ENCODE measurements at places on chromosomes 2 and 18.
A peak's percentile ranks its signal among the peaks of the same experiment; 100 is the strongest.

GRCh38 chr2:180184506-180184905, 177.4 kb upstream of the CWC22 start:
- DNase-seq: no peak

- DNase-seq: no peak
Measured at GRCh38 chr2:34991508-34992274, 1363.9 kb upstream of the CRIM1 start.

GRCh38 chr2:235945608-235946140, 222.5 kb downstream of the GBX2 start:
- no peak for DNase-seq

- no peak for DNase-seq
Measured at GRCh38 chr2:132627536-132627935, 42.5 kb downstream of the LYPD1 start.

GRCh38 chr2:135620198-135620597, 88.9 kb downstream of the R3HDM1 start:
- no peak for DNase-seq

GRCh38 chr2:68303033-68303901, 16.5 kb downstream of the CNRIP1 start:
- no peak for DNase-seq

DNA sequence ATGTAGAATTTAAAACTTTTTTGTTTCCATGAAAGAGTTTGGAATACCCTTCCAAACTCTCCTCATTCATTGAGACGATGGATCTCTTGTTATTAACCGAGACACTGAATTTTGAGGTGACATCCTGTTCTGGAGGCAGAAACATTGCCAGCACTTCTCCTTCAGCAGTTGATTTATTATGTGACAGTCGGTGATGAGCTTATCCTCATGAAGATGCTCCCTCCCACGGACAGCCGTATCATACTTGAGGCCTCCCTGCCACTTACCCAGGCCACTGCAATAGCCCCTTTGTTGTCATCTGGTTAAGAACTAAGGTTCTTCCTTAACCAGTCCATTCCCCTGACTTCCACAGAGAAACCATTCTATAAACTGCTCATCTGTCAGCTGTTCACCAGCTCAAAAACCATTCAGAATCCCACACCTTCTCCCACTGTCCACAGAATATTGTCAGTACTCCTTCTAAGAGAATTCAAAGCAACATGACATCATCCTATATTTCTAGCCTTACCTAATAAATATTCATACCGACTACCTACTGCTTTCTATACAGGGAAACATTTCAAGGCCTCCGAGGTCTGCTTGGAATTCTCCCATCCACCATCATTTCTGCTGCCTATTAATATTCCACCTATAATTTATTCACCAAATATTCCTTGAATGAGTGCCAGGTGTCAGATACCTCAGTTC, 139.0 kb upstream of the TRIB2 start:
- no peak for DNase-seq

- DNase-seq: peak; percentile 16
Measured at GRCh38 chr2:35410431-35411061, 945.0 kb upstream of the CRIM1 start.

- no peak for DNase-seq
Measured at GRCh38 chr18:23067236-23067635, 68.0 kb upstream of the CABLES1 start.

- DNase-seq: no peak
Measured at GRCh38 chr2:236177604-236177966, 9.4 kb upstream of the GBX2 start.

- DNase-seq: no peak
Measured at GRCh38 chr2:136052369-136053362, 65.3 kb downstream of the CXCR4 start.

GRCh38 chr2:121955872-121956271, 200.4 kb downstream of the TSN start:
- no peak for DNase-seq

DNA sequence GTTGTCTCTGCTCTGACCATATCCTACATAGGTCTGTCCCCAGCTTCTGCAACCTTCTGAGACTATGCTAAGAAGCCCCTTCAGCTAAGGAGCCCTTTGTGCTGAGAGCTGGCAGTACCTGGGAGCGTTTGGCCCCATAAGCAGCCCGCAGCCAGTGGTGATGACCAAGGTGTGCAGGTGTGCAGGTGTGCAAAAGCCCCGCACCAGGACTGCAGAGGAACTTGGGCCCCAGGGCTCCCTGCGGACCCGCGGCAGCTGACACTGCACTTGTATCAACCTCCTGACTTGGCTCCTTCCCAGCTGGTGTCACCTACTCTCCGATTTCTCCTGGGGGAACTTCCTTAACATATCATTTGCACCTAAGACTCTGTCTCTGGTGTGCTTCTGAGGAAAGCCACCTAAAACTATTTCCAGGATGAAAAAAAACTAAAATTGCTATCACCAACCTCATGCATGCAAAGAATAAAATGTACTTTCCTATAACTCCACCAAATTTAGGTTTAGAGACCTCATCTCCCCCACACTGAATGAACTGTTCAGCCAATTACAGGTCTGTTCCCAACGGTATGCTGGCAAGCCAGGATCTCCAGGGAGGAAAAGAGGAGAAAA, 16.1 kb upstream of the GNAL start:
- no peak for DNase-seq

DNA sequence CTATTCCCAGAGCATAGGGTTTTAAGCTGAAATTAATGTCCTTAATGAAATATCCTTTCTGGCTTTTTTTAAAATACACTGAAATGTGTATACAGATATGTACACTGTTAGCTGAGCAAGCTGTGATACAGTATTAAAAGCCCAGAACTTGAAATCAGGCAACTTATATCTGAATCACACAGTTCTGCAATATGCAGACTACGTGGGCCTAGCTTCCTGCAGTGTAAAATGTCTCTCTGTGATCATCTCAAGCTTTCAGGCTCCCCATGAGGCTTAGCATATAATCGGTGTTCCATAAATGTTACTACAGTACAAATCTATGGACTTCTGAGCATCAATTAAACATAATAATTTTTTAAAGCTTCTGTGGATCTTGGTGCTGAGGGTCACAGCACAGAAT, 8.2 kb downstream of the FBXO15 start:
- DNase-seq: no peak

GRCh38 chr2:212535996-212536816, 2.4 kb downstream of the ERBB4 start:
- DNase-seq: no peak

- no peak for DNase-seq
Measured at GRCh38 chr2:231592636-231593145, at the start of gene TEX44. Gene TEX44 (plus strand): TSS chr2:231592864. CDS start chr2:231592952, 88 bp downstream.

DNA sequence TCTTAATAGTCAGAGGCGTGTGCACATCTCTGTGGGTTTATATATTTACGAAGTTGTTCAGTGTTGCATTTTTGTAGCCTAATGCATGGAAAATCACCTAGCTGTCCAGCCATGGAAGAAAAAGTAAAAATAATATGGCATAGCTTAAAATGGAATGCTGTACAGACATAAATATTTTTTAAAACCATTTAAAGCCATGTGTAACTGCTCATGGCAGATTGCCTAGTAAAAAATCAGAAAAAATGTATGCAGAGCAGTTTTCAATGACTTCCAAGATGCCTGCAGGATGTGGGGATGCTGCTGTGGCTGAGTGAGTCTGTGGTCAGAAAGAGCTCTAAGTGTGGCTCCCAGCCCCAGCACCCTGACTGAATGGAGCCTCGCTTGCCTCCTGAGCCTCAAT, 64.8 kb upstream of the ALKAL2 start:
- no peak for DNase-seq

- DNase-seq: no peak
Measured at GRCh38 chr2:232316461-232317330, 61.9 kb upstream of the ALPP start.

DNA sequence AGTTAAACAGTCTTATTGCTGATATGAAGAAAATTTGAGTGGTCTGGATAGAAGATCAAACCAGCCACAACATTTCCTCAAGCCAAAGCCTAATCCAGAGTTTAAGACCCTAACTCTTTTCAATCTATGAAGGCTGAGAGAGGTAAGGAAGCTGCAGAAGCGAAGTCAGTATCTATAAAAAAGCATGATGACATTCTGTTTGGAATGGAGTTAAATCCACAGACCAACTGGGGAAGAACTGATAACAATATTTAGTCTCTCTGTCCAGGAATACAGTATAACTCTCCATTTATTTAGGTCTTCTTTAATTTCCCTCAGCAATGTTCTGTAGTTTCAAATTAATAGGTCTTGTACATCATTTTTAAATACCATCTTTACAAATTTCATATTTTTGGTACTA, 16.0 kb downstream of the PIGN start:
- no peak for DNase-seq

DNA sequence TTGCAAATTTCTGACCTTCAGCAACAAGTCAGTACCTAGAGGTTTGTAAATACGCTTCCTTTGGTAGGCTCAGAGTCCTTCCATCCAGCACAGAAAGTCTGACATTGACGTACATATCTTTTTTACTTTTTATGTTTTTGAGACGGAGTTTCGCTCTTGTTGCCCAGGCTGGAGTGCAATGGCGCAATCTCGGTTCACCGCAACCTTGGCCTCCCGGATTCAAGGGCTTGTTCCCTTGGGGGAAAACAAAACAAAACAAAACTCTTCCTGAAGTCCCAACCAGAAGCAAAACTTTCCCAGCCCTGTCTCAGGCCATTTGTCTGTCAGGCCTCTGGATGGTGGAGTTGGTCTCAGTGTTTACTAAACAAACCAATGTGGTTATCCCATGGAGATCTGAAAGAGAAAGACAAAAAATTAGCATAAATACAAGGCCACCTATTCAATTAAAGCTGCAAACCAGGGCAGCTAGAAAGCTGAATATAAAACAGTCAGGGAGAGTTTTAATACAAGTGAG, 29.6 kb upstream of the ATL2 start:
- no peak for DNase-seq

DNA sequence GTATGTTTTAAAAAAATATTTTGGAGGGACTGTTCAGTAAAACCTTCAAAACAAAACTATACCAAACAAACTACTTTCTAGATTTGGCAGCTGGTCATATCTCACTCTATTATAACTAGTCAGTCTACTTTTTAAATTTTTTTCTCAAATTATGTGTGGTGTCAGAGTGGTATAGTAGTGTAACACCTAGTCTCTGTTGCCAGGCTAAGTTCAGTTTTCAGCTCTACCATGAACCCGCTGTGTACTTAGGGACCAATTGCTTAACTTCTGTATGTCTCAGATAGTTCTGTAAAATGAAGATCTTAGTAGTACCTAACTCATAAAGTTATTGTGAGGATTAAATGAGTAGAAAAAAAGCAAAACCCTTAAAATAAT, 54.3 kb downstream of the GPD2 start:
- no peak for DNase-seq

- no peak for DNase-seq
Measured at GRCh38 chr2:135840601-135841000, 3.6 kb upstream of the LCT start.

DNA sequence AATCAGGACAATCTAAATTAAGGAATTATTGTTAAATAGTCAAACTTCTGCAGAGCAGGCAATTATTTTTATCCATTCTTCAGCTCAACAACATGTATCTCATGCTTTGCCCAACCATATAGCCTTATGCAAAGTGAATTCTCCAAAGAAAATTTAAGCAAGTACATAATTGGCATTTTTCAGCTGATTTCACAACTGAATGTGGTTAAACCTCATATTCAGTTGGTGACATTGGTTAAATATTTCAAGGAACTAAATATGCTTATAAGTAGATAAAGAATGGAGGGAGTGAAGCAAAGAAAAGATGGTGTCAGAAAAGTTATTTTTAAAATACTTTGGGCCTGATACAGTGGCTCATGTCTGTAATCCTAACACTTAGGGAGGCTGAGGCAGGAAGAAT, 816.2 kb downstream of the NRXN1 start:
- DNase-seq: no peak

DNA sequence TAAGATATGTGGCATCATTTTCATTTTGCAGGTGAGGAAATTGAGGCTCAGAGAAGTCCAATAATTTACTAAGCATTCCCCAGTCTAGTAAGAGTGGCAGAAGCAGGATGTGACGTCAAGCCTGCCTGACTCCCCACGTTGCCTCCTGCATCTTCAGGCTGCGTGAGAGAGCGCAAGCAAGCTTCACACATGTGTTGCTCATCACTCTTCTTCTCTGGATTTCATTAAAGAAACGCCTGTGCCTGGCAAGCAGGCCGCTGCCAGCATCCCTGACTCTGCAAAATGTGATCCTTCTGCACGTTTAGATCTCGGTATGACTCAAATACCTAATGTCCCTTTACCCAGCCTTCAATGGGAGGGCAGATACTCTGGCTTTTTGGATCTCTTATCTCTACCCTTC, 96.8 kb downstream of the PRKCE start:
- DNase-seq: no peak

DNA sequence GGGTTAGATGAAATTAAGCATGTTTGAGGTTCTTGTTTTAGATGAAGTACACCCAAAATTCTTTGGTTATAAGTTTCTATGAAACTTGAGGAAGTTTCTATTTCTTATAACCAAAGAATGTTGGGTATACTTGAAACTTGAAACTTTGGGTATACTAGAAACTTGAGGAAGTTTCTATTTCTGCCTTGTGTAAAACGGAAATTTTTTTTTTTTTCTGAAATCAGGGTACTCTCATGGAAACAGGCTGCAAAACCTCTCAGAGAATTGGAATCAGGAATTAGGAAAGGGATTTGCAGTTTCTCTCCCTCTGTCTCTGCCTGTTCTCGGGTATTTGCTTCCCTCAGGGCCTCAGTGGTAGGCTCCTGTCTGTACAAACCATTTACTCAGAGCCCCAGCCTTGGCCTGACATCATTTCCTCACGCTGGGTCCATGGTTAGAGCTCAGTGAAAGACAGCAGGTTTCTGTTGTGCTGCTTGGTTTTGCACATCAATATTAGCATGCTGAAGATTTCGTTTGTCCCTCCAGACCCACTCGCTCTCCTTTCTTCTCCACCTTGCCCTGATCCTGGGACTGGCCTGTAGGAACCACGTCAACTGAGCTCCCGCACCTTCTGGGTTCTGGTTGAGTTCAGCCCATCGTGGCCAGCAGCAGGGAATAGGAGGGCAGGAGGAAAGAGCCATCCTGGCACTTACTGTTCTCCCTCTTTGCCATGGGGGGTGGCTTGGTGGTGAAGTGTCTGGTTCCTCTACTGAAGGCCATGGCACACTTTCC, 106.4 kb downstream of the POLR1A start:
- no peak for DNase-seq

DNA sequence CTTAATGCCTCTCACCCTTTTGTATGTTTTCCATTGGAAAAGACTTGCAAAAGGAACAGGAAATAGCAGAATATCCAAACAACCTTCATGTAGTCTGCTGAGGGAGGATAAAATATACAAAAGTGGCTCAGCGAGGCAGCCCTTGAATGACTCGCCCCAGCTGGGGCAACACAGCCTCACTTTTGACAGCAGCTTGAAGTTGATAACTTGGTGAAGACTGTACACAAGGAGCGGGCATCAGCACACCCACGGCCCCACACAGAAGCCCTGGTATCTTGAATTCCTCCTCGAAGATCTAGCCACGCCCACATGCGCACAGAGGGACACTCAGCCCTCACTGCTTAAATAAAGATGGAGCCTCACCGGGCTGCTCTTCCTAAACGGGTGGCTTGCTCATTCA, 161.0 kb downstream of the IRS1 start:
- DNase-seq: no peak

DNA sequence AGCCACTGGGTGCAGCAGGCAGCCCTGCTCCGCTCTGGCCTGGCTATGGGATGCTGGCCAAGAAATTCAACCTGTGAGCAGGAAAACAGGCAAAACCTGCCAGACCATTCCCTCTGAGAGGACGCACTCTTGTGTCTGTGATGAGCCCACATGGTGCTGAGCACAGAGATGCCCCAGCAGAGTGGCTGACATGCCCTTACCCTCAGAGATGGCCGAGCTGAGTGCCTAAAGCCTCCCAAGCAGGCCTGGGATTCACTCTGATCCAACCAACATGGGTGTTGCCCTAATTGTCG, 34.3 kb upstream of the TAF1B start:
- DNase-seq: no peak

Data from stimulated activated CD4-positive, alpha-beta T cell treated with anti-CD3 and anti-CD28 coated beads, TNF-alpha, amount 100 ng/mL, for 1 hour (primary cell).